ENCODE measurements at places on chromosomes 2 and 18.
A peak's percentile ranks its signal among the peaks of the same experiment; 100 is the strongest.

- DNase-seq: peak; percentile 88
Measured at GRCh38 chr2:65045651-65046050, 10.6 kb upstream of the CEP68 start.

GRCh38 chr2:98519851-98520250, 75.2 kb downstream of the INPP4A start:
- no peak for DNase-seq

DNA sequence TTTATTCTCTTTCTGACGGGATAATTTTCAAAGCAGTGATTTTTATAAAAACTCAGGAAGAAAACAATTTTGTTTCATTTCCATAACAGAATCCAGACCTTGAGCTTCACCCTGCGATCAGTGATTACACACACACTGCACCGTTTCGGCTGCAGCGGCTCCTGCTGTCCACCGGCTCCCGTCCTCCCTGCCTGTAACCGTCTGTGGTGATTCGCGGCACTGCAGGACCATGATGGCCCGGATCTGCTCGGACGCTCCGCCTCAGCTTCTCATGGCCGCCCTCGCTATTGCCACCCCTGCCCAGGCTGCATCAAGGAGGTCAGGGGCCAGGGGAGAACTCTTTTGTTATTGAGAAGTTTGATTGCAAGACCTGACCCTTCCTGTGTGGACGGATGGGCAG, 246.1 kb downstream of the TWIST2 start:
- no peak for DNase-seq

GRCh38 chr2:38886063-38886462, 3.6 kb upstream of the ARHGEF33 start:
- DNase-seq: no peak

- DNase-seq: no peak
Measured at GRCh38 chr18:26874283-26874682, 8.8 kb upstream of the AQP4 start.

GRCh38 chr2:66560683-66561082, 125.8 kb downstream of the MEIS1 start:
- no peak for DNase-seq

DNA sequence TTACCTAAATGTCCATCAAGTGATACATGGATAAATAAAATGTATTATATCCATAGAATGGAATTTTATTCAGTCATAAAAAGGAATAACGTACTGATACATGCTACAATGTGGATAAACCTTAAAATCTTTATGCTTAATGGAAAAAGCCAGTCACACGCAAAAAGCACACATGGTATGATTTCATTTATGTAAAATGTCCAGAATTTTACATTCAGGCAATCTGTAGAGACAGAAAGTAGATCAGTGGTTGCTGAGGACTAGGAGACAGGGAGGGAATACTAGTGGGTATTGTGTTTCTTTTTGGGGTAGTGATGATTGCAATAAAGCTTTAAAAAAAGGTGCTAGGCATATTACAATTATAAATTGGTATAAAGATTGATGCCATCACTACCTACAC, 30.7 kb upstream of the CD302 start:
- DNase-seq: peak; percentile 64

DNA sequence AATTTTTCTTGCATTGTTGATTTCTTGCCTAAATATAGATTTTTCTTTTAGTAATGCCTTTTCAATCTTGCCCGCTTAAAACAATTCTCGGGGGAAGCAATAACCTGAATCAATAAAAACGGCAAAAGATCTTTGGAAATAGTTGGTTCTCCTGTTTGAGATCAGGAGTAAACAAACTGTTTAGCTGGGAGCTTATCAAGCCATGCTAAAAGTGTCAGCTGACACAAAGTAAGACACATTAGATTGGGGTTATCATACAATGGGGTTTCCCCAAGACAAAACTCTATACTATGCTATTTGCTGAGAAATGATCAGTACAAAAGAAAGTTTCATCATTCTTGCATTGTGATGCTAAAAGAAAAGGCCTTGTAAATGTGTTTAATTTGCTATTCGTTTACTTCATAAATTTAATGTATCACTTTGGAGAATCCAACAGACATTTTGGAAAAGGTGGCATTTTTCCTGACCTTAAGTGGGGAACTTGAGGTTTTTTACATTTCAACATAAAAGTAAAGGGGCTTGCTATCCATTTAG, 46.5 kb downstream of the ATIC start:
- peak; percentile 50 for DNase-seq

DNA sequence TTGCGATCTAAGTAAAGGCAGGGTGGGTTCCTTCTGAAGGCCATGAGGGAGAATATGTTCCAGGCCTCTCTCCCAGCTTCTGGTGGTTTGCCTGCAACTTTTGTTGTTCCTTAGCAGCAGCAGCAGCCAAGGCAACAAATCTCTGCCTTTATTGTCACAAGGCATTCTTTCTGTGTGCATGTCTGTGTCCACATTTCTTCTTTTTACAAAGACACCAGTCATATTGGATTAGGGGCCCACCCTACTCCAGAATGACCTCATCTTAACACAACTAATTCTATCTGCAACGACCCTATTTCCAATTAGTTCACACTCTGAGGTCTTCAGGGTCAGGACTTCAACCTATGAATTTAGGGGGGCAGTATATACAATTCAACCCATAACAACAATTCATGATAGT, 587.5 kb downstream of the XIRP2 start:
- DNase-seq: no peak

- no peak for DNase-seq
Measured at GRCh38 chr2:168137510-168138180, 109.8 kb downstream of the STK39 start.

GRCh38 chr18:44709307-44710126, 28.8 kb downstream of the SETBP1 start:
- DNase-seq: no peak

DNA sequence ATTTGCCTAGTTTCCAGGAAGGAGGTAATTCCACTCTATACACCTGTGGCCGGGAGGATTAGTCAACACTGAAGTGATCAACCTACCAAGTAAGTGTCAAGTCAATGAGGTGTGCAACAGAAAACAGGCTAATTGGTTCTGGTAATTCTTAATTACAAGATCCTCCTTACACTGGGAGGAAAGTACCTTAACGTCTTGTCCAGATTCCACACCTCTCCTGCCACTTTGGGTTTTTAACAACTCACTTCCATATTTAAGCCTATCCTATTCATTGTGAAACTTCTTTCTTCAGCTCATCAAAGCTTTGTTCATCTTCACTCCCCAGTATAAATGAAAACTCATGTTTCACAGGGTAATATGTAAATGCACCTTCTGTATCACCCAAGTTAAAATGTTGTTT, 22.0 kb upstream of the MAP4K4 start:
- DNase-seq: no peak

DNA sequence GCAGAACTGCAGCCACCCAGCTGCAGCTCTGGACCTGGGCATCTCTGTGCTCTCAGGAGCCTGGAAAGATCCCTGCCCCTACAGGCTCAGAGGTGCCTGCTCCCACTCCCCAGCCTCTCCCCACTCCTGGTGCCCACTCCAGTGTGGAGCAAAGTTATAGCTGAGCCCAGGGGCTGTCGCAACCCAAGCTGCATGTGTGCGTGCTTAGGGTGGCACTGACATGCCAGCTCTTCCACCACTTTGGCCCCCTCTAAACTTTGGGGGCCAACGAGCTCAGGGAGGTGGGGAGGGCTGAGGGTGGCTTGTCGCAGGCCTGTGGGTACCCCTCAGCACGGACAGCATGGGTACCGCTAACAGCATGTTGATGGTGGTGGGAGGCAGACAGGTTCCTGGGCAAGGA, 126.3 kb upstream of the FHL2 start:
- DNase-seq: no peak

DNA sequence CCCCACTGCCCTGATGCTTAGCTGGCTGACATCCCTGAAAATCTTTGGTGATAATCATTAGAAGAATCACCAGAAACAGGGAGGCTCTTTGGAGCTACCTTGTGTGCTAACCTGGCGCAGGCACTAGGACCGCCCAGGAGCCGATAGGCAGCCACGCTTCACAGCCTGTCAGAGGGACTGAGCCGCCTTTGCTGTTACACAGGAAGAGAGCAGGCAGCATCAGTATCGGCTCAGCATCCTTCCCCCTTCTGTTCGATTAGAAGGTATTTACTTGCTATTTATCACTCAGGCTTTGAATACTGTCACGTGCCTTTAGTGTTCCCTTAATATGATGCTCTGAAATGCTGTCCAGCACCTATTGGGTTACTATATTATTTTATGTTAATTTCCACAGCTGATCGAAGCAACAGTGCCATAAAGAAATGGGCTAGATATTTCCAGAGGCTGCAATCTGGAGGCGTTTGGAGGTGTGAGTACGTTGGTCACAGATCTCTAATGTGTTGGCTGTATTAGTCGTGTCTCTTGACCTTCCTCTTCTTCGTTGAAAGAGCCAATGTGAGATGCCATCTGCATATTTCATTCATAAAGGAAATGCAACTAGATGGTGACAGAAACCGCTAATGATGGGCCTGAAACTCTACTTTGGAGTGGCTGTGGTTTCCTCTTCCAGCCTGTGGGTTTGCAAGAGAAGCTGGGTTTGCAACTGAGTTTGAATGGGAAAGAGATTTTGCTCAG, 110.4 kb upstream of the RAB27B start:
- no peak for DNase-seq

DNA sequence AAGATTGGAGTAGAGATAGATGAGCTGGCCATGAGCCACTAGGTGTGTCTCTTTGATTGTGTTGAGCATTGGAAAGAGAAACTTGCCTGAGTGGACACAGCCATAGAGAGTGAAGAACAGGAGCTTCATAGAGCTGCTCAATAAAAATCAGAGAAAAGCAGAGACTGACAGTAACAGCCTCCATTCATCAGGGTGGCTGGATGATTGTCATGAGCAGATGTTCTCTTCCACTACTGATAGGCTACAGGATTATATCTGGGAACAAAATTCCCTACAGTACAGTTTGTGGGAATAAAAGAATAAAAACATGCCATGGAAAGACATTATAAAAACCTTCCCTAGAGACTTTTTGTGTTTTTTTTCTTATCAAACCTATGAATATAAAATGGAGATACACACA, 404.8 kb upstream of the ACVR2A start:
- DNase-seq: no peak

GRCh38 chr2:197075754-197076337, 149.3 kb upstream of the PGAP1 start:
- no peak for DNase-seq

DNA sequence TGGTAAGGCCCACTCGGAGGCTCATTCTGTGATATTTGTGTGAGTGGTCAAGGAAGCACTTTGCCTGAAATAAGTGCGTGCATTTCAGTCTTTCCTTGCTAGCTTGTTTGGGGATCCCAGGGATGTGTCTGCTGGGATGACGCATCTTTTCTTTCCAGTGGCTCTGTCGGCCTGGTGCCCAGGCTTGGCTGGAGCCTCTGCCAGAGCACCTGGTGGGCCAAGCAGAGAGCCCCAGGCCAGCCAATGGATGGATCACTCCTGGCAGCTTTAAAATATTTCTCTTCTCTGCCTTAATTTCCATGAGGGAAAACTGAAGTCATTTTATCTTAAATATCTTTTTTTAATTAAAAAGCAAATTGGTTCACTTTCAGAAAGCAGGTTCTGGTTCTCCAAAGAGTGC, 501.8 kb upstream of the HS6ST1 start:
- no peak for DNase-seq

DNA sequence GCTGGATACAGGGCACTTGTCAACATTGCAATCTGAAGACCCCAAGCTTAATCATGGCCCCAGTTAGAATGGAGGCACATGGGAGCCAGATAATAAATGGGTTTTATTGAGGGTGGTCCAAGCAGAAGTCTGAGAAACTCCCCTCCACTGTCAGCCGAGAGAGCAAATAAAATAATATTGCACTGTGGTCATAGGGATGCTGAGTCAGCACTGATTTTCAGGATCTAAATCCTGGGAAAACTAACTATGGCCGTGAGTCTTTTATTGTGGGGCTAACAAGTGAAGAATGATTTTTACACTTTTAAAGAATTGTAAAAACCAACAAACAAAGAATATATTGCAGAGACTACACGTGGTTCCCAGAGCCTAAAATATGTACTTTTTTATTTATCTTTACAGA, 31.1 kb upstream of the NETO1 start:
- no peak for DNase-seq

DNA sequence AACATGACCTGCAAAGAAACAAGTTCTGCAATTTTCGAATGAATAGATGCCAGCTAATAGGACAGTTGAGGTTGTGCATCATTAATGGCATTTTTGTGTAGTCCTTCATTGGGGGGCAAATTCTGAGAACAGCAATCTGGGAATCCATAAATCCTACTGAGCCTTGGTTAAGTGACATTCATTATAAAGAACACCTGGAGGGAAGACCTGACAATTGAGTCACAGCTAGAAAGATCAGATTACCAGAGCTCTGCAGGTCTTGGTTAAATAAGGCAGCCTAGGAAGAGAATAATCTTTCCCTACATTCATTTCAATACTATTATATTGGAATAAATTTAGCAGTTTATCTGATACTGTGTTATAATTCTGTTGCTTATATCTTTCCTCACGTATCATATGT, 14.3 kb downstream of the KCNH7 start:
- DNase-seq: no peak

DNA sequence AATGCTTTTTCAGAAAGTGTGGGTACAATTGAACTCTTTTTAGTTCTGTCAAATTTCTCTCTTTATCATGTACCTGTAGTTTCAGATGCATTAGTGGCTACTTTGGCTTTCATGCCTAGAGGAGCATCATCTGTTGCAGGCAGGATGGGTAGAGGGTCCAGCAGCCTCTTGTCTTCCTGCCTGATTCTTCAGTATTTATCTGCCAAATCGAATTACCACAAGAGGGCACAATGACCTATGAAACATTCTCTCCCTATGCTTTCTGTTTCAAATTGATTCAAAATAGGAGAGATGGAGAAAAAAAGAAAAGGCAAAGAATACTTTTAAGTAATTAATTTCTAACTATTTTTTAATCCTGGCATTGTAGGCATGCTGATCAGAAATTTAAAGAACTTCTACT, 477.2 kb downstream of the TRIB2 start:
- DNase-seq: peak; percentile 30

GRCh38 chr2:144320491-144320890, 199.4 kb downstream of the ZEB2 start:
- DNase-seq: peak; percentile 62

- DNase-seq: peak; percentile 46
Measured at GRCh38 chr2:119179202-119179601, 20.7 kb upstream of the C1QL2 start.

DNA sequence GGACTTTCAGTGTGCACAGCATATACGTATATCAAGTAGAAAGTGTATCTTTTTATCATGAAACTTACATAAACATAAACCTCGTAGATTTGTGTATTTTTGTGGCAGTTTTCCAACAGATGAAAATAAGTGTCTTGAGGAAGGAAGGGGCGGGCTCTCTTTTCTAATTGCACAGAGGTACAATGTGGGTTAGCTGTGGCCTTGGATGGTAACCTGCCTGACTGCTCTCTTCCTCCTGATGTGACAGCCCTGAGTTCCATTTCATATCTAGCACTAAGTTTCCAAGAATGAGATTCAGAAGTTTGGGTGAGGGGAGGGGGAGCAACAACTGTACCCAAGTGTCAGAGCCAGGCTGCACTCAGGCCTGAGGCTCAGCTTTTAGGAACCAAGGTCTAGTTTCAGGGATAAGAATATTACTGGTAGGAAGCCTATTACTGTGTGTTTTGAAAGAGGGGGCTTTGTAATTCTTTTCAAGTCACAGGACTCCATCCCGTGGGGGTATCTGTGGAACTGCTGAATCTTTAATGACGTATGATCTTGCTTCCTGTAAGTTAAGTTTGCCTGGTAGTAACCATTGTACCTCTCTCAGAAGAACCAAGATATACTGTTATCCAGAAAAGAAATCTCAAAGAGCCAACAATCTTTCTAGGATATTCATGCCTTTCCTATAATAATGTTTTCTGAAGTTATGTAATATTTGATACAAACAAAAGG, 483.7 kb downstream of the PTPRM start:
- DNase-seq: no peak

GRCh38 chr2:103007086-103007485, 245.3 kb downstream of the TMEM182 start:
- no peak for DNase-seq
